ENCODE measurements at places on chromosomes 12 and 14. TPM values are rescaled to one million over a fixed set of nuclear protein-coding genes. Genes with fewer than 3 reads are reported as not detected.

DNA sequence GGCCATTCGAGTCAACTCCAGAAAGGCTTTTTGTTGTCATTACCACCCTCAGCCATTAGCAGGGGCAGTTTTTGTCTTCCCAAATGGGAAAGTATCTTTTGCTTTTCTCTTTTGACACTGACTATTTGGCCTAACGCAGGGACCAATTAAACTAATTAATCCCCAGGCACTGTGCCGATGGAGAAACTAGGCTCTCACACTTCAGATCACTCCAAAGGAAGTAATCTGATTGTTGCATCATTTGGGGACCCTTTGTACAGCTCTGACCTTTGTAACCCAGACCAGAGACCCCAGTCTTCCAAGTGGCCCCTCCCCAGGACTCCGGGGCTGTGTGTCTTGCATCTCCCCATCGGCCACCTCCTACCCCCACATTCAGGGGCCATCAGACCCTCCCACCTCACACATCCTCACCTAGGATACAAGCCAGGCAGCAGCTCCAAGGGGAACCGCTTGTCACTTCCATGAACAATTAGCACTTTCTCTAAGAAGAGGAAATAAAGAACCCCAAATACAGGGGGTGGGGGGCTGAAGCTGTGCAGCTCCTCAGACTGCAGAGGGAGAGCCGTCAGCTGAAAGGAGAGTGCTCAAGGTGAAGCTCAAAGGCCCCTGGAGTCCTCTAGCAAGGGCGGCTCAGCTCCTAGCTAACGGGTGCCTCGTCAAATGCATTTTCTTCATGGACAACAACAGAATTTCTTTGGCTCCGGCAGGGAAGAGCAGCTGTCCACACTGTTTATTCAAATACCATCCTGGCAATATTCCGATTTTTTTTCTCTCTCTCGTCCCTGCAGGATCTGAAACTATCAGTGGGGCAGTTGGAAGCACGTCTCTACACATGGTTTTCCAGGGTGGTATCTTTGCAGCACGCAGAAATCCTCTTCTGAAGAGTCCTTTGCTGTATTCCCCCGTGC lies 64.3 kb upstream of the DIO3 start:
- no peak for DNase-seq

DNA sequence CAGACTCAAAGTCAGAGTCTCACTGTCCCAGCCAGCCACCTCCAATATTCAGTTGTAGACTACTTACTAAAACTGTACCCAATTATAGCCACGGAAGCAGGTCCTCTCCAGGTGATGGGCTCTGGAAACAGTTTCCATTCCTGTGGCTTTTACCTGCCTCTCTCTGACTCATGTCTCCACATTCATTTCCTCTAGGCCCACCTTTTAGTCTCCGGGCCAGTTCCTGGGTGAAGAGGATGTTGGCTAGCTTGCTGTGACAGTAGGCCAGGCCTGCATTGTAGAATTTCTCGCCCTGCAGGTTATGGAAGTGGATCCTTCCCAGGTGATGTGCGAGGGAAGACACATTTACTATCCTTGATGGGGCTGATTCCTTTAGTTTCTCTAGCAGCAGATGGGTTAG lies 5.6 kb downstream of the RDH11 start:
- DNase-seq, result no peak

DNA sequence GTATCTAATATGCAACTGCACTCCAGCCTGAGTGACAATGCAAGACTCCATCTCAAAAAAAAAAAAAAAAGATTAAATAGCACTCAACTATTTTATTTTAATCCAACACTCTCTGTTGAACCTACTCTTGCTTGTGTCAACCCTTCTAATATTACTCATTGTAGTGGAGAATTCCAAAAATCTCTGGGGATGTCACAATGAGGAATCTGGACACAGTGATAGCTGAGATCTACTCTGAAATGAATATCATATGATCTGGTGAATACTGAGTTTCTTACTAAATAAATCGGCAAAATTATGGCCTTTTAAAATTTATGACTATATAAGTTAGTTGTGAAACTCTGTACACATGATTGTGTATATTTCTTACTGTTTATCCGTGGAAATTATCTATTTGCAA lies 418.2 kb downstream of the BCAT1 start:
- DNase-seq, result no peak

DNA sequence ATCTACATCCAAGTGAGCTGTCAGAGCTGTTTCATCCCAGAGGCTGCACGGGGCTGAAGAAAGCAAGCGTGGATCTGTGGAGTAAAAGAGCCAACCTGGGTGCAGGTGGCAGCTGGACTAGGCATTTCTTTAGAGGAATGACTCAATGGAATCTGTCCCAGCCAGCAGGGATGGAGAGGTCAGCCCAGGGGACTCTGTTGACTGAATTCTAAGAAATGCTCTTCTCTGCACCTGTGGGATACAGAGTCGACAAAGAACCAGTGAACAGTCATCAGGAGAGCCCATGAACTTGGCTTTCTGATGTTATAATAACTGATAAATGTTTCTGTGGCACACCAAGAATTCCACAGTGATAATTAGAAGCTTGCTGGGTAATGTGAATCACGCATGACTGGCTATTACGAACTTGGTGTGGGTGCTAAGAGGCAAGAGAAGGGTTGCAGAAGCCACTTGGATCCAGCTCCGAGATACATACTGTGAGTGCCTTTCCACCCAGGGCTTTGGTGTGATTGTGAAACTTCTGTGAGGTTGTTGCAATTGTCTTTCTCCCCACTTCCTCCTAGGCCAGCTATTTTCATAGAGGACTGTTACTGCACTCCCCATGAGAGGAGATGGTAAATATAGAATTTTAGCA lies 16.2 kb downstream of the PYGL start:
- DNase-seq, result no peak

DNA sequence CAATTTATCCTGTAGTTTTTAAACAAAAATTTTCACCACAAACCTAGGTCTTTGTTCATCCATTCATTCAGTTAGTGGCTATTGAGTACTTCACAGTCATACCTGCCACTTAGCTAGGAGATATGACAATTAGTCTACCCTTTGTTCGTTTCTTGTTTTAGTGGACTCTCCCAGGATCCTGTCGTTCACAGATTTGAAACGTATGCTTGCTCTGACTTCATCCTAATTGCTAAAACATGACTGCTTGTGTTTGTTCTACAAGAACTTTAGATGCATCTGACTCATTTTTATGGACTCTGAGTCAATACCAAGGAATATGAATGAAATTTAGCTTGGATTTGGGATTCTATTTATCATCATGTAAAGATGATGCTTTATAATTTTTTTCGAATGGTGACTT lies 69.5 kb downstream of the TBC1D30 start:
- no peak for DNase-seq

DNA sequence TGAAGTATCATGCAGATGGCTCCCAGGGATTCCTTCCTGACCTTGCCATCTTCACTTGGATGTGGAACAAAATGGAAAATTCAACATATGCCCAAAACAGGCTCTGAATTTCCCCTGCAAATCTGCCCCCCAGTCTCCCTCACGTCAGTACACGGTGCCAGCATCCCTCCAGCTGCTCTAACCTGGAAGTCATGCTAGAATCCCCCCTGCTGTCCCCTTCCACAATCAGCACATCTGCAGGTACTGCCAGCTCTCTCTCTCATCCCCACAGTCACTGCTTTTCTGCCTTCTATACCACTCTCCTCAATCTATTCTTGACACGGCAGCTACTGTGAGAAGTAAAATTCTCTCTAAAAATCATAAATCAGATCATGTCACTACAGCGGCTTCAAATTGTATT lies 21.6 kb downstream of the GALNT6 start:
- no peak for DNase-seq

DNA sequence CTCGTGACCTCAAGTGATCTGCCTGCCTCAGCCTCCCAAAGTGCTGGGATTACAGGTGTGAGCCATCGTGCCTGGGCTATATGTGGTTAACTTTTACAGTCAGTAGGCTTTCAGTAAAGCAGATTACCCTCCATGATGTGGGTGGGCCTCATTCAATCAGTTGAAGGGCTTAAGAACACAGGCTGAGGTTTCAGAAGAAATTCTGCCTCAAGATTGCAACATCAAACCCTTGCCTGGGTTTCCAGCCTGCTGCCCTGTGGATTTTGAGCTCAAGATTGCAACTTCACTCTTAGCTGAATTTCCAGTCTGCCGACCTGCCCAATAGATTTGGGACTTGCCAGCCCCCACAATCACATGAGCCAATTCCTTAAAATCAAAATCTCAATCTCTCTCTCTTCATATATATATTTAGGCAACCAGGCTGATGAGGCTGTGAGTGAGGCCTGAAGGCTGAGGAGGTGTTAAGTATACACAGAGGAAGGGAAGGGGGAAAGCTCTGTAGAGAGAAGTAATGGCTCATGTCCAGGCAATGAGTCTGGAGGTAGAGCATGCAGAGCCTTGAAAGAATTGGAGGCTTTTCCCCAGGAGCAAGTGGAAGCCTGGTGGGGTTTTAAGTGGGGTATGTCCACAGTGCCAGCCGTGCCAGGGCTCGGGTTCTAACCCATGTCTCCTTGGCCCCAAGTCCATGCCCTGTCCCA lies 33.3 kb upstream of the ACTN1 start:
- no peak for DNase-seq

DNA sequence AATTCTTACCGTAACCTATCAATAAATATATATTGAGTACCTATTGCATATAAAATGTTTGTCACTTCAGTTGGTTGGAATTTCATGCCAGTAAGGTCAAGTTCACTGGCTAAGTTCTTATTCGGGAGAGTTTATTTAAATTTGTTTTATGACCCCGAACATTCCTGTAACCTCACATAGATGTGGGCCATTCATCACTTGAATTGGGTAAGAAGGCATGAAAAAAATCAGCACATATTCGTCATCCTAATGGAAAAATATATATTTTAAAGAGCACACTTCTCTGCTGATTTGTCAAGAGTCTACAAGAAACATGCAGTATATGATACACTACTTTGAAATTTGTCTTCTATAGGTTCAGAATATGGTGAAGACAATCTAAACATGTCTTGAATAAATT lies 263.4 kb downstream of the CCDC91 start:
- DNase-seq, result no peak

DNA sequence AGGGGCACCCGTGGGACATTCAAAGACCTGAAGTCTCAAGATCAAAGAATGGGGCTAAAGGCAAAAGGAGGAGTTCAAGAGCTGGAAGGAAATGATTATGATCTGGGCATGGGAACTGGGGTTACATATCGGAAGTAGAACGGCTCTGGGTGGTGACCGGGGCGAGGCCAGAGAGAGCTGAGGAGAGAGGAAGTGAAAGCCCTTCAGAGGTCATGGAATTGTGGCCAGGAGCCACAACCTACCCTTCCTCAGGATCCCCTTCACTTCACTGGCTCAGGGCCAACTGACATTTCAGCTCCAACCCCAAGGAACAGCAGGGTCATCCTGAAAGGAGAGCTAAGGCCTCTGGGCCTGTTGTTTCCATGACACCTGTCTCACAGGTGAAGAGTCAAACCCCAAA lies 57.8 kb downstream of the GALNT16 start:
- DNase-seq, result no peak

DNA sequence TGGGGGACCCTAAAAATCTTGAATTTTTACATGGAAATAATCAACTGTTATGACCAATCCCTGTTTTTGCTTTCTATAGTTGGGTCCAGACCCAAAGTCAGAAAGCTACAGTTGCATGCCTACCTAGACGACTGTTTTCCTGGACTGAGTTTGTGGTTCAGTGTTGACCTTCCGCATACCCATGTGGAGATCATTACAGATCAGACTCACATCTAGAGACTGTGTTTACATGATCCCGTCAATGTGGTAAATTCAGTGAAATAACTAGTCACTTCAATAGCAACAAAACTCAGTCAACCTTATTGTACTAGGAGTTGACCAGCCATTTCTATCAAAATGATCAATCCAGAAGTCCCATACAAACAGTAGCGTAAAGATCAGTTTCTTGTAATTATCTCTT lies 257.6 kb downstream of the EGLN3 start:
- no peak for DNase-seq

DNA sequence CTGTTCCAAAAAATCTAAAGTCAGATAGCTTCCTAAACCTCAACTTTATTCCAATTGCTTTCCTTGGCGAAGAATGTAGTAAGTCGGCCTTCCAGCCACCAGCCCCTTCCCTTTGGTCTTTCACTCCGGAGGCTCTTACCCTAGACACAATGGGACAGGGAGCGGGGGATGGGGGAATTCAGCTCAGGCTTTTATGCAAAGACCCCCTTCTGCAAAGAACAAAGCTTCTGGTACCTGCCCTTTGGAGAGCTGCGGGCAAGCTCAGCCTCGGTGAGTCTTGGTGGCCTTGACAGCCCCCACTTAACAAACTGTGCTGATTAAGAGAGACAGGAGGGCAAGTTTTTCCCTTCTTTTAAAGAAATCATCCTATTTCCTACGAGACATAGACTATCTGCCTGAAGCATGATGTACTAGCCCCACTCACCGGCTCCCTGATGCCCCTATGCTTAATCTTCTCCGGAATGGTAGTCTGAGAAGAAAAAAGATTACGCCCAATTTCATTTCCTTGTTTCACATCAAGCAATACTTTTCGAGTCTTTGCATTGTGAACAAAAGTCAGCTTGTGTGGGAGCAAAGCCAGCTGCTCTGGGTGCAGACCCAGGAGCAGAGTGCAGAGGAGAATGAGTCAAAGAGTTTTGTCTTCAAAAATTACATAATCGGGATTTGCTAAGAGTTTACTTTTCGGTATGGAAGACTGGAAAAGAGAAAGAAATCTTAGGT lies 1.5 kb upstream of the NANOG start:
- no peak for DNase-seq

GRCh38 chr12:26896913-26897312 lies 40.9 kb downstream of the INTS13 start:
- no peak for DNase-seq

DNA sequence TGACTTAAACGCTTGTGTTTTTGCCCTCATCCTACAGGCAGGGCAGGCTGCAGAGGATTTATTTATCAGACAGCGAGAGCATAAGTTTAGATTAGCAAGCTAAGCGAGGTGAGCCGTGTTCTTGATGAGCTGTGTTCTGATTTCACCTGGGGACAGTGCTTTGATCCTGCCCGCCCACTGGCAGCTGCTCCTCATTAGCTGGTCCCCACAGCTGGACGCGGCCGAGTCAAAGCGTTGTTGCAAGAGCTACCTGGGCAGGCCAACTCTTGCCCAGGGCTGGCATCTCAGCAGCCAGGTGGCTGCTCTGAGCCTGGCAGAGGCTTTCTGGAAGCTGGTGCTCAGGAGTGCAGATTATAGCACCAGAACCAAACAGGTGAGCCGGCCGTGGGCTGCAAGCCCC lies 46.8 kb upstream of the BEGAIN start:
- no peak for DNase-seq

GRCh38 chr12:9864913-9865675 lies 4.1 kb downstream of the CLEC2B start:
- DNase-seq, result no peak

GRCh38 chr12:5258498-5258897 lies 173.4 kb upstream of the NTF3 start:
- no peak for DNase-seq

PIWIL1 gene
- polyA plus RNA-seq, result 0.78 TPM

SYT1 gene
- polyA plus RNA-seq, result 21.7 TPM

RASAL1 gene
- polyA plus RNA-seq, result 6.3 TPM

SLC7A7 gene
- polyA plus RNA-seq, result 112 TPM

TMEM233 gene
- polyA plus RNA-seq, result 1.7 TPM

KERA gene
- not detected for polyA plus RNA-seq

COX8C gene
- 0.71 TPM for polyA plus RNA-seq

SYT10 gene
- 0.68 TPM for polyA plus RNA-seq

MAP3K9 gene
- polyA plus RNA-seq, result 5.9 TPM

Measured in left kidney (tissue), 8 donors.